ENCODE measurements at places on chromosomes 2 and 18.

GRCh38 chr2:185628985-185629384 lies 109.6 kb upstream of the FSIP2 start:
- peak; percentile 3 for DNase-seq

- peak; percentile 51 for DNase-seq
Observed at GRCh38 chr2:111117598-111118480, 2.9 kb upstream of the BCL2L11 start.

DNA sequence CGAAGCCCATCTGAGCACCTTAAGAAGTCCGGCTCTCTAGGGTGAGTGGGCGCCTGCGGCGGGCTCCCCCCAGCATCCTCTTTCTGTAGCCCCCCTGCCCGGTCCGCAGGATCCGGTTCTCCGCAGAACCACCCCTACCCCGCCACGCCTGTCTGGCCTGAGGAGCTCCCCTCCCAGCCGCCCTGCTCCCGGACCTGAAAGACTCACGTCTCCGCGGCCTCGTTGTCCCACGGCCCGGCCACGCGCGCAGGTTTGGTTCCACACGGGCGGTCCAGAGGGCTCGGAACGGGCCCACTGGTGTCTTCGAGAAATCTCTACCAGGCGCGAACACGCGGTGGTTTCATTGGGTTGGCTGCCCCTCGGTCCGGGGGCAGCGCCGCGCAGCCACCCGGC lies 237 bp downstream of the SLC39A6 start:
- DNase-seq = no peak

GRCh38 chr2:60422826-60423483 lies 130.5 kb downstream of the BCL11A start:
- no peak for DNase-seq

- DNase-seq = no peak
Observed at GRCh38 chr2:12759248-12759647, 42.5 kb downstream of the TRIB2 start.

- no peak for DNase-seq
Observed at GRCh38 chr2:196200557-196200956, 29.2 kb upstream of the STK17B start.

- no peak for DNase-seq
Observed at GRCh38 chr2:127422559-127423477, 4.6 kb downstream of the PROC start.

GRCh38 chr2:101114815-101115214 lies 36.4 kb downstream of the TBC1D8 start:
- DNase-seq = no peak

GRCh38 chr2:183038341-183039300 lies at the start of gene NCKAP1:
NCKAP1 (minus strand) TSS chr2:183038457; CDS start chr2:183038099, 358 bp downstream.
- peak; percentile 67 for DNase-seq

DNA sequence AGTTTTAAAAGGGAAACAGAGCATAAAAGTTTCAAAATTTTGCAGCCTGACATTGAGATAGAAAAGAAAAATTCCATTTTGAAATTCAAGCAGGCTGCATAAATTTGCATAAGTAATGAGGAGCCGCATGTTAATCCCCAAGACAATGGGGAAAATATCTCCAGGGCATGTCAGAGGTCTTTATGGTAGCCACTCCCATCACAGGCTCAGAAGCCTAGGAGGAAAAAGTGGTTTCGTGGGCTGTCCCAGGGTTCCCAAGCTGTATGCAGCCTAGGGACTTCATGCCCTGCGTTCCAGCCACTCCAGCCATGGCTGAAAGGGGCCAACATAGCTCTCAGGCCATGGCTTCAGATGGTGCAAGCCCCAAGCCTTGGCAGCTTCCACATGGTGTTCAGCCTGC lies 108.8 kb downstream of the SLC4A10 start:
- no peak for DNase-seq

GRCh38 chr2:54103454-54104314 lies 11.7 kb upstream of the ACYP2 start:
- DNase-seq = peak; percentile 59

GRCh38 chr2:102470168-102470567 lies 2.9 kb upstream of the SLC9A4 start:
- no peak for DNase-seq

DNA sequence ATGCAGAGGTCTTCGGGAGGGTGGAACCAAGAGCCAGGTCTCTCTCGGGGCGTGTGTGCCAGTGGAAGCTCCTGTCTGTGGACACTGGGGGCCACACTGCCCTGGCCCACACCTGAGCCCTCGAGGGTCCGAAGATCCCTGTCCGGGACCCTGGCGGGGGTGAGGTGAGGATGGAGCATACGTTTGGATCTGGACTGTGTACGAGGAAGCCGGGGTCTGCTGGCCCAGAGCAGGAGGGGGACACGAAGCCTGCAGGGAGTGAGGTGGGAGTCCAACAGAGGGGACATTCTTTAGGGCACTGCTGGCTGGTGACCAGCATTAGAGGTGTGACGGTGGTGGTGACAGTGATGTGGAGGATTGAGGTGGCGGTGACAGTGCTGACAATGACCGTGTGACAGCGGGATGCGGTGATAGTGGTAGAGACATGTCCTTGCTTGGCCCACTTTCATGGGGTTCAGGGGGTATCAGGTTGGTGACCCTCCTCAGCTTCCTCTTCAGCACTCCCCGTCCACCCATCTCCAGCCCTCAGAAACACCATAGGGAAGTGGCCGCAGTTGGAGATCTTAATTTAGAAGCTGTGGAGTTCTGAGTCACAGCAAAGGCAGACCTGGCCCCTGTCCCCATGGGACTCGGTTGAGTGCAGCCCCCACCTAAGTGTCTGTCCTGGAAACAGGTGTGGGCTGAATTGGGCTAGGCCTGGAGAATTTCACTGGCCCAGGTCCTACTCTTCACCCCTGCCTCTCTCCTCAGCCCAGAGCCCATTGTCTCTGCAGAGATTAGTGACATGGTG lies 252.0 kb downstream of the DYSF start:
- no peak for DNase-seq

DNA sequence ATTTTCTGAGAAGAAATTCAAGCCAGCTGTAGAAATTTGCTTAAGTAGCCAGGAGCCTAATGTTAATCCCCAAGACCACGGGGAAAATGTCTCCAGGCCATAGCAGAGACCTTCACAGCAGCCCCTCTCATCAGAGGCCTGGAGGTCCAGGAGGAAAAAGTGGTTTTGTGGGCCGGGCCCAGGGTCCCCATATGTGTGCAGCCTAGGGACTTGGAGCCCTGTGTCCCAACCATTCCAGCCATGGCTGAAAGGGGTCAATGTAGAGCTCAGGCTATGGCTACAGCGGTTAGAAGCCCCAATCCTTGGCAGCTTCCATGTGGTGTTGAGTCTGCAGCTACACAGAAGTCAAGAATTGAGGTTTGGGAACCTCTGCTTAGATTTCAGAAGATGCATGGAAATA lies 14.2 kb upstream of the TTC21B start:
- DNase-seq = no peak

GRCh38 chr18:66048406-66048805 lies 297.6 kb downstream of the CDH7 start:
- DNase-seq = no peak

DNA sequence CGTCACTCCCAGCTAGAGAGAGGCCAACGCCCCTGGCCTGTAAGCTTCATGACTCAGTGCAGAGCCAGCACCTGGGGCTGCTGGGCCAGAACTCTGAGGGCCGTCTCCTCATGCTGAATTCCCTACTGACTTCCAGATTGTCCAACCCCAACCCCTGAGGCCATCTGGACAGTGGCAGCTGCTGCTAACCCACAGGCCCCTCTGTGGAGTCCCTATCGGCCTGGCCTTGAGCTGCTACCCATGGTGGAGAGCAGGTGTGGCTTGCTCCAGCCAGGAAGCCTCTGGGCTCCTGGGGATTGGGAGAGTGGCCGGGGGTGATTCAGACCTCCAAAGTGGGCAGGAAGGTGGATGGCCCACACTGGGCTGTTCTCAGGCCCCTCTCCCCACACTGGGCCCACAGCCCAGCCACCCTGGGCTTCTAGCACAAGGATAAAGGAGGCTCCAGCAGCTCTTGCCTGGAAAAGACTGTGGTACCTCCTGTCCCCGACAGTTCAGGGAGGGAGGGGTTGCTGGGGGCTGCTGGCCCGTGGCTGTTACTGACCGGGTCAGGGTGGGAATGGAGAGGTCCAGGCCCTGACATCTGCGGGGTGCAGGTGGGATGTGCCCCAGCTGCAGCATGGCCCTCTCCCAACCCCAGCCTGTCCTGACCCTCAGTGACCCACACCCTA lies 8.2 kb downstream of the TEKT4 start:
- no peak for DNase-seq

- DNase-seq = peak; percentile 62
Observed at GRCh38 chr18:10015941-10016819, 102.4 kb downstream of the VAPA start.
